ENCODE measurements at places on chromosomes 6 and 20. TPM values are rescaled to one million over a fixed set of nuclear protein-coding genes. Genes with fewer than 3 reads are reported as not detected.
A peak's percentile ranks its signal among the peaks of the same experiment; 100 is the strongest.

Gene ELMO2
- polyA plus RNA-seq: 57.7 TPM

Gene SGK2
- polyA plus RNA-seq: 28.8 TPM

Gene PTPRT
- polyA plus RNA-seq: 1.4 TPM

DNA sequence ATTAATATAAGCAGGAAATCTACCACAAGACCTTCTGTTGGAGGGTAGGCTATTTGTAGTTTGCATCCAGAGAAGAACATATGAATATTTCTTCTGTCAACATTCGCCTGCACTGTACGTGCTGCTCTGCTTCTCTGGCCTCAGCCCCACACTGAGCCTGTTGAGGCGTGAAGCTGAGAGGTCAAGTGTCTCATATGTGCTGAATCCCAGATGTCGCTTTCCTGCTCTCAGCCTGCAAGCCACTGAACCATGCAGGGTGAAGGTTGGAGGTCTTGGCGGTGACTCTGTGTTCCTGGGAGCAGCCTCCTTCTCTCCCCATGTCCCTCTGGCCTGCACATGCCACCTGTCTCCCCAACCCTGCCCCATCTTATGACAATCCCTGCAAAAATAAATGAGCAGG, 83.6 kb downstream of the TMEM170B start:
- no peak for DNase-seq

Gene COX4I2
- polyA plus RNA-seq: 2.3 TPM

GRCh38 chr20:57393321-57394120, 2.3 kb downstream of the RBM38 start:
- no peak for DNase-seq

GRCh38 chr6:129609635-129610034, 100.3 kb downstream of the ARHGAP18 start:
- no peak for DNase-seq

- DNase-seq: peak; percentile 29
Observed at GRCh38 chr6:89242574-89243330, 25.6 kb upstream of the GABRR1 start.

DNA sequence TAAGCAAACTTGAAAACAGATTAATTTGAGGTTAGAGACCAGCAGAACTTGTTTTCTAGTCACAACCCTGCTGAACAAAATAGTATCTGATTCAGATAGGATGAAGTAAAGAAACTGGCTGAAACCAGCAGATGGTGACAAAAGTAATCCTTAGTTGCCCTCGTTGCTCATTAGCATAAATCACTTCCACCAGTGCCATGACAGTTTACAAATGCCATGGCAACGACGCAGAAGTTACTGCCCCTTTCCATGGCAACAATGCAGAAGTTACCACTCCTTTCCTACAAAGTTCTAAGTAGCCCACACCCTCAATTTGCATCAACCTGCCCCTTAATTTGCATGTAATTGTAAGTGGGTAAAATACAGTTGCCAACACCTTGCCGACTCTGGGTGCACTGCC, 23.7 kb downstream of the SNRPB start:
- no peak for DNase-seq

GRCh38 chr20:10023911-10024310, 10.9 kb upstream of the ANKEF1 start:
- DNase-seq: no peak

- DNase-seq: no peak
Observed at GRCh38 chr20:39395478-39396291, 433.5 kb downstream of the DHX35 start.

DNA sequence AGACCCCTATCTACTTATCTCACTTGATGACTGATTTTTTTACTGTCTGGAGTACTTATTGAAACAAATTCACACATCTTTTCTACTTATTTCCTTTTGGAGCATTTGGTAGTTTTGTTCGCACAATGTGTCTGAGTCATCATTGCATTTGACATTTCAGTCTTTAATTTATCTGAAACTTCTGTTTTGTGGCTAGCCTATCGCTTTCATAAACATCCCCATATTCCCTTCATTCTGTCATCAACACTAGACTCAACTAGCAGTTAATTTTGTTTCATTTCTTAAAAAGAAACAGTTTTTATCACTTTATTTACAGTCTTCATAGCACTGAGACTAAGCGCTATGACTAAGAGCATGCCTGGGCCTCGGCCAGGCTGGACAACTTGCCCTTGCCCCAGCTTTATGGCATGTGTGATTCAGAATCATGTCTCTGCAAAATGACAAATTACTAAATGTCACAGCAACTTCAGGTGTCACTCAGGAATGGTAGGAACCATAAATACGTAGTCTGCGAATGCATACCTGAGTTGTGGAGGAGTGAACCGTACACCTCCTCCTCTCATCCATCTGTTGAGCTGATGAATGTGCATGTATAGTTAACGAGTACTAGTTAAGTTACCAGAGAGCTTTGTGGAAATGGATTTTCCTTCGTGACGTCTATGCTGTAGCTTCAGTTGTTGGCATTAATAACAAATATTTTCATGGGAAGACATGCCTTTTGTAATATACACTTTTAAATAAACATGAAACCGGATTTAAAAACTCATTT, 16.2 kb downstream of the L3MBTL3 start:
- DNase-seq: no peak

Gene TTLL9
- 2.7 TPM for polyA plus RNA-seq

Gene DEFB123
- not detected for polyA plus RNA-seq

Gene MOG
- not detected for polyA plus RNA-seq

GRCh38 chr20:40961176-40961575, 67.4 kb upstream of the TOP1 start:
- no peak for DNase-seq

Gene ATAT1
- 29.2 TPM for polyA plus RNA-seq

Gene LBP
- polyA plus RNA-seq: not detected

- no peak for DNase-seq
Observed at GRCh38 chr6:164882236-164882635, 427.2 kb downstream of the C6orf118 start.

DNA sequence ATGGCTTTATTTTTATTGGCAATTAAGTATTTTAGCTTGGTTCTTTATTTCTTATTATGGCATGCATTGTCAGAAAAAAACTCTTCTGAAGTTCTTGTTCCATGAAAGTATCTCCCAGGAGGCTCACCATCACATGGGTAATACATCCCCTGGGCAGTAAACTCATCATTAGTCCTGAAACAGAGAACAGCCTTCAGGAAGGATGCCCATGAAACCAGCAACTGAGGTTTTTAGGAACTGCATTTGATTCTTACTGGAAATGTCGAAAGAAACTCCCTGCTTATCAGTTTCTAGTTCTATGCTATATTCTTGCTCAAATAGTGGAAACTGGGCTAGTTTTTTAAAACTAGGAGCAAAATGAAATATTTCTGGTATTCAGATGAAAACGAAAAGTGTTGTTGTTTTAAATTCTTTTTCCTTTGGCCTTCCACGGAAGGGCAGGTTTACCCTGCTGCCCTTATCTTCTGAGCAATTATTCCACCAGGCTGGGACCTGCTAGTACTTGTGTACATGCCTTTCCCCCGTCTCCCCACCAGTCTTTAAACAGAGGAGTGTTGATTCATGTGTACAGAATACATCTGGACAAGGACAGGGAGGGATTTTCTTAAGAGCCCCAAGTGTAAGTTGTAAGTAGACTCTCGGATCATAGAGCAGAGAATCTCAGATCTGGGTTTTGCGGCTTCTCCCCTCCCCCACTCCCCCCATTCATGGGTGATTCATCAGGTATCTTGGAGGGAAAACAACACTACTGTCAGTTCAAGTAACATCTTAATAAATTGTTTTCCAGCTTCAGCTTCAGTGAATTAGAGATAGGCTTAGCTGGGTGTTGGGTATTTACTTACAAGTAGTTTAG, 81.5 kb downstream of the RTN4IP1 start:
- DNase-seq: no peak

DNA sequence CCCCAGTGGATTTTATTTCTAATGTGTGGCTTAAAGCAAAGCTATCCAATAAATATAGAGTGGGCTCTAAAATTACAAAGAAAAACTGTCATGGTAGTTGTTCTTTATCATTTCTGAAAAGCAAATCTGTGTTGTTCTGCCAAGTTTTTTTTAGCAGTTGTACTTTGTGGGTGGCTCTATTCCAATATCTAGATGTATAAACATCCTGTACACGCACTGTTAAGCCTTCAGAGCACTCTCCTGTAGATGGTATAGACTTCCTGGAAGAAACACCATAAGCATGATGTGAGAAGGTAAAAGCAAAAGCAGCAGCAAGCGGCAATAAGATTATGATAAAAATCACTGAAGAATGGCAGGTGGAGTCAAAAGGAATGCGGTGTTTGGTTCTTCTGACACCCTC, 21.5 kb upstream of the TMEM30A start:
- DNase-seq: no peak

Gene EMILIN3
- polyA plus RNA-seq: 7.8 TPM

DNA sequence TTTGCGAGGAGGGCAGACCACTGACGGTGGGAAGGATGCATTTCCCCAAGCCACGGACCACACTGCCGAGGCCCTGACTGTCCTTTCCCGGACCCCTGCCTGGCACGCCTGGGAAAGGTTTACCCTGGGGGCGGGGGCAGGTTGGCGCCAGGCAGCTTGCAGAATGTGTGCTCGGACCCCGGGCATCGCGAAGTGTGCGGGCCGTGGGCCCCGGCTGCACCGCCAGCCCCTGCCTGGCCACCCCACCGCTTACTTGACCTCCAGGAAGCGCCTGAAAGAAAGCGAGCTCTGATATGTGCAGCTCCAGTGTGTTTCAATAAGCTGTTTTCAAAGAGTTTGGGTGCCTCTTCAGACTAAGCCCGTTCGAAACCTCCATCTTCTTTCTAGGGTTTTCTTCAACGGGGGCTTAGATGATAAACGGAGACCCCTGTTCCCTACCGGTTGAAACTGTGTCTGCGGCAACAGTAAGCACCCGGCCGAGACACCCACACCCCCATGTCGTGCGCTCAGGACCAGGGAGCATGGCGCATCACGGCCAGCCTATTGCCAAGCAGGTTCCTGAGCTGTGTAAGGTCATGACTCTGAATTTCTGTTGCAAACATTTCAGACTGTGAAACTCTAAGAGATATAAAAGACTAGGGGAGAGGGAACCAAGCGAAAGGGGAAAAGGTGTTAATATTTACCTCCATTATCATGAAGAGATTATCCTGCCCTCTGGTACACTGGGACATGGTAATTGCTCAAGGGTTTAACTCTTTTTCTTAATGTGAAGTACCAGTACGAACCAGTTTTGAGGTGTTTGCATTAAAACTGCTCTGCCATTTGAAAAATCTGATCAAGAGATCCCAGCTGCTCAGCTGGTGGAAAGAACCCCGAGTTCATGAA, 231.2 kb upstream of the FOXQ1 start:
- no peak for DNase-seq

- DNase-seq: no peak
Observed at GRCh38 chr6:20691185-20691584, 156.9 kb downstream of the CDKAL1 start.

DNA sequence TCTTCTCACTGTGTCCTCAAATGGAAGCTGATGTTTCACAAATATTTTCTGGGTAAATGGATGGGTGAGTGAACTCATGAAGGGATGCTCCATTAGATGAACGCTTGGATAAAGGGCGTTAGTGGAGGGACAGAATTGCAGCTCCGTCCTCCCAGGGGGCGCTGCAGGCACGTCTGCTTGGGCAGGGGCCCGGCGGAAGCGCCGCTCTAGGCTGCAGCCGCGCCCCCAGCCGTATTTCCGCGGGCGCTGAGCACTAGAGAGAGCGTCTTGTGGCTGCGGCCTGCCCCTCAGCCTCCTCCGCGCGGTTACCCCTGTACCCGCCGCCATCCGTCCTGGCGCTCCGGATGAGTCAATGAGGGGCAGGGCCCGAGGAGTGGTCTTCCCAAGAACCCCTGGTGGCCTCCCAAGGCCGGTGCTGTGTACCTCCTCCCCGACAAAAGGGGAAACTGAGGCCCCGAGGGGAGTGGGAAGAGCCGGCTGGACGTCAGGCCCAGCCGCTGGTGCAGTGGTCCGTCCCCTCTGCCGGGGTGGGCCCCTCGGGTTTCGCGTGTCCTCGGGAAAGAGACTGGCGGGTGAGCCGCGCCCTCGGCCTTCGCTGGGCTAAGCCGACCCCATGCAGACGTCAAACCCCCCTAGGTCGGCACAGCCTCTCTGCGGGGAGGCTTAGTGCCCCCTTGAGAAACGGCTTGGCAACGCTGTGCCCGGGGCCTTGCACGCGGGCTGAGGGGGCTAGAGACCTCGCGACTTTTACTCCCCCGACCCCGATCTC, 11.5 kb upstream of the SNHG17 start:
- peak; percentile 85 for DNase-seq

- DNase-seq: no peak
Observed at GRCh38 chr6:143110996-143111395, 50.3 kb downstream of the AIG1 start.

GRCh38 chr6:153702671-153703070, 336.4 kb upstream of the OPRM1 start:
- no peak for DNase-seq

Gene JPH2
- polyA plus RNA-seq: 1.2 TPM

Gene MRPL14
- 40.4 TPM for polyA plus RNA-seq

Gene VWA7
- polyA plus RNA-seq: 9.4 TPM

GRCh38 chr6:74073999-74074398, 378.0 kb downstream of the CD109 start:
- no peak for DNase-seq

Gene CALHM4
- 0.94 TPM for polyA plus RNA-seq

- no peak for DNase-seq
Observed at GRCh38 chr6:148142821-148143220, 199.8 kb upstream of the SASH1 start.

GRCh38 chr6:37783856-37784584, 35.5 kb upstream of the ZFAND3 start:
- no peak for DNase-seq

GRCh38 chr20:25066386-25066785, 8.4 kb upstream of the ACSS1 start:
- DNase-seq: no peak

DNA sequence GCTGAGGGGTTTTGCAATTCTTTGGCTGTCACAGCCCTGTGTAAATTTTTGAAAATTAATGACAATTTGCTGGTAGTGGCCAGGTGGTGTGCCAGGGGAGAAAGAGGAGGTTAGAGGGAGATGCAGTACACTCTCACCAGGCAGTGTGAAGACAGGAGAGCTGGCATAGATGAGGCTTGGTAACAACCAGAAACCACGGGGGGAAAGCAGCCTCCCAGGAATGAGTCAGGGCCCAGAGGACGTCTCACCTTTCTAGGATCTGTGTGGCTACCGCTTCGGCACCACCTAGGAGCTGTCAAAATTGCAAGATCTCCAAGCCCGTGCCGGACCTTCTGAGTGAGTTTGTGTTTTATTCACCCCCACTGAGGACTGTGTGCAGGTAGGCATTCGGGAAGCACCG, 171.4 kb downstream of the PACRG start:
- no peak for DNase-seq

Measured in right renal cortex interstitium (tissue), 3 donors.